Amygdala (tissue), 56 donors: ENCODE measurements at places on chromosomes 6 and 20.
A peak's percentile ranks its signal among the peaks of the same experiment; 100 is the strongest.

- no peak for DNase-seq
Observed at GRCh38 chr6:54910431-54910884, 63.9 kb downstream of the FAM83B start.

DNA sequence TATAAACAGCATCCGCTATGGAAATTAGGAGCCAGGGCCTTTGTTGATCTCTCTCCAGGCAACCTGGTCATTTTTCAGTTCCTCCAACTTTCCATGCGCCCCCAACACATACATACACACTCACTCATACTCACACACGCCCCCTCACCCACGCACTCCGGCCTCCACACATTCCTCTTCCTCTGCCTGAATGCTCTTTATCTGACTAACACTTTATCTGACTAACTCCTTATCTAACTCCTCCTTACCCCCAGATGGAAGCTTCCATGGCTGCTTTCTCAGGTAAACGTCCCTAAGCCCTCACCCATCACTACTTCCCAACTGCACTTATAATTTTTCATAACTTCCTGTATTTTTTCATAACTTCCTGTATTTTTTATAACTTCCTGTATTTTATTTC lies 17.4 kb downstream of the CASS4 start:
- DNase-seq = no peak

- DNase-seq = no peak
Observed at GRCh38 chr6:14270925-14271788, 153.6 kb downstream of the CD83 start.

DNA sequence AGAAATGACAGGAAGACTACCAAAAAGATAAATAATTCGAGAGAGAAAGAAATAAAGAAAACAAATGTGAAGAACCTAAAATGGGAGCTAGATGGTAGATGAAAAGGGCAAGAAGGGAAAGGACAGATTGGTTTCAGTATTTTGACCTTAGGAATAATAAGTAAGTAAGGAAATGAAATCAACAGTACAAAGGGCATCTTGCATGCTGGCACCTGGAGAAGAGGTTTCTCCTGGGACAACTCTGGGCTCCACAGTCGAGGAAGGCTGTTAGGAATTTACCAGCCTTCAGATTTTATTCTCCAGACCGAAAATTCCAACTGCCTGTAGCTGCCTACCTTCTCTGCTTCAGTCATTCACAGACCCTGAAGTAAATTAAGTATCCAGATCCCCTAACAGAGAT lies 80.5 kb downstream of the SMLR1 start:
- no peak for DNase-seq

GRCh38 chr20:17611290-17611539 lies 41.3 kb downstream of the DSTN start:
- no peak for DNase-seq

GRCh38 chr20:63574829-63575743 lies 1.0 kb upstream of the HELZ2 start:
- no peak for DNase-seq

DNA sequence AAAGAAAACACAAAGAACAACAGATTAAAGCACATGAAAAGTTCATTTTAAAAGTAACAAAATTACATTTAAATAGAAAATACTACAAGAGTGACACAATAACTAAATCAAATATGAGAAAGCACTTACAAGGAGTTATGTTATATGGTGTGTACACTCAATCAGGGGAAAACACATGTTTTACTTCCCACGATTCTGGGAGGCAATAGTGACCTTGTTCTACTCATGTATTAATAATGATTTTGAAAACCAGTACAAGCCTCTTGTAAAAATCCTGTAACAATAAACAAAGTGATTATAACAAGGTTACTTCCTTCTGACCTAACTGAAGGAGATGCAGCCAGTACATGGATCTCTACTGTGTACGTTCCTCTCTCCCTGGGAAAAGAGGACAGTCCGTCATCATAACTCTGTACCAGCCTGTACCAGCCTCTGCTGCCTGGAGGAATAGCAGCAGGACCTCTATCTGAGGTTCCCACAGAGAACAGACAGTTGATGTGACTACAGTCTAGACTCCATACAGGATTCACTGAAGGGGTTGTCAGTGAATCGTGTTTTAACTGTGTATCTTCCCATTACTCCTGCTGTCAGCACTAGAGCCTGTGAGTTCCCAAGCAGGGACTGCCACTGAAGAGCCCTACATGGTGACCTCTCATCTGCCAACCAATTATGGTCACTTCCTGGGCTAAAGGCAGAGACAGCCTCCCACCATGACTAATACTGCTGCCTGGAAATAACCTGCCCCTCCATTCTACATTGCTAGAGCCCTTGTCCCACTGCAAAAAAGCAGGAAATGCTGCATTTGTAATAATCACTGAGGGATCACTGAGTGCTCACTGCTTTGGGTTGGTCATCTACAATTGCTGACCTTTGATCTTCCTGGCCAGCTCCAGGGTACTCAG lies 149.7 kb downstream of the KIF16B start:
- DNase-seq = no peak

GRCh38 chr6:89828988-89829471 lies 650 bp upstream of the CASP8AP2 start:
- DNase-seq = no peak

DNA sequence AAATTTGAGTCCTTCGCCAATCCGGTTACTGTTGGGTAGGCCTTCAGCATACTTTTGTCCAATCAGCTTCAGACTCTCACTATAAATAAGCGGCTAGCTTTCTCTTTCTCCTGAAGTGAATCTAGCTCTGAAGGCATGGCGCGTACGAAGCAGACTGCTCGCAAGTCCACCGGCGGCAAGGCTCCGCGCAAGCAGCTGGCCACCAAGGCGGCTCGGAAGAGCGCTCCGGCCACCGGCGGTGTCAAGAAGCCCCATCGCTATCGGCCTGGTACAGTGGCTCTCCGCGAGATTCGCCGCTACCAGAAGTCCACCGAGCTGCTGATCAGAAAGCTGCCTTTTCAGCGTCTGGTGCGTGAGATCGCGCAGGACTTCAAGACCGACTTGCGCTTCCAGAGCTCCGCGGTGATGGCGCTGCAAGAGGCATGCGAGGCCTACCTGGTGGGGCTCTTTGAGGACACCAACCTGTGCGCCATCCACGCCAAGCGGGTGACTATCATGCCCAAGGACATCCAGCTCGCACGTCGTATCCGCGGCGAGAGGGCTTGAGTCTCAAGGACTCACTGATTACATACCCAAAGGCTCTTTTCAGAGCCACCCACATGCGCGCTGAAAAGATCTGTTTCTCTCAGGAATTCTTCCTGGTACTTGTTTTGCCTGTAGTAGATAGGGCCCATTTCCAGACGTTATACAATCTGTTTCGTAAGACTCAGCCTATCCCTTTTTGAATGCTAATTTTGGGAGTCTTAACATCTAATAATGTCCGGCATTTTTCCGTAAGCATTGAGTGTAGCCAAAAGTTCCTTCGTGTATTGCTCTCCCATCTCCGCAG lies 102.0 kb downstream of the OR2B2 start:
- peak; percentile 7 for DNase-seq

GRCh38 chr6:19394687-19395086 lies 442.5 kb upstream of the ID4 start:
- no peak for DNase-seq

- no peak for DNase-seq
Observed at GRCh38 chr6:5776706-5777390, 229.9 kb downstream of the NRN1 start.
